ENCODE measurements at places on chromosomes 1 and 21.

GRCh38 chr1:63643926-63644325, 50.7 kb downstream of the PGM1 start:
- no peak for DNase-seq

DNA sequence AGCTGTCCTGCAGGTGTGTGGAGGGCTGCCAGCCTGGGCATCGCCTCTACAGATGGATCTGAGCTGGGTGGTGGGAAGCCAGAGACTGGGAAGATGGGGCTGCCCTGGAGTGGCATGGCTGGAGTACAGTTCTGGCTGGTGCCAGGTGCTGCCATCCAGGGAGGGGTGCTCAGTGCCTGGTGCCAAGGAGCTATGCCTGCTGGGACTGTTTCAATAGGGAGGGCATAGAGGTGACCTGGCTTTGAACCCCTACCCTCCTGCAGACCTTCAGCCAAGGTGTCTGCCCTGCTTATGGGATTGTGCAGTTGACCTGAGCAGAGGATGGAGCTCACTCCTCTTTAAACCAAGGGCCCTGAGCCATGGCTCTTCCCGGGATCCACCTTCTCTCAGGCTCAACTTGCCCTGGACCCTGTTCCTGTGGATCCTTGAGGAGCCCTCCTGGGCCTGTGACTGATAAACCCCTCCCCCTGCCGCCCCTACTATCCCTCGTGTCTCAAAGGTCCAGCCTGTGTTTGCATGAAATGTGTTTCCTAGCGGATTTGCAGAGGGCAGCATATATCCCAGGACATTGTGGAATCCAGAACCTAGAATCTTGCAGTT, 48.7 kb downstream of the PTPRU start:
- no peak for DNase-seq

GRCh38 chr1:75954586-75954985, 22.4 kb upstream of the ASB17 start:
- no peak for DNase-seq

- DNase-seq: no peak
Observed at GRCh38 chr1:58465825-58466629, 80.5 kb downstream of the OMA1 start.

GRCh38 chr1:179003512-179004066, 22.1 kb upstream of the FAM20B start:
- no peak for DNase-seq

- no peak for DNase-seq
Observed at GRCh38 chr1:248861616-248862015, 2.7 kb upstream of the ZNF692 start.

Data from ACHN (cell line).